ENCODE measurements at places on chromosomes 16 and 17. TPM values are rescaled to one million over a fixed set of nuclear protein-coding genes. Genes with fewer than 3 reads are reported as not detected.

The TBX2 gene
- total RNA-seq = 1.2 TPM

DNA sequence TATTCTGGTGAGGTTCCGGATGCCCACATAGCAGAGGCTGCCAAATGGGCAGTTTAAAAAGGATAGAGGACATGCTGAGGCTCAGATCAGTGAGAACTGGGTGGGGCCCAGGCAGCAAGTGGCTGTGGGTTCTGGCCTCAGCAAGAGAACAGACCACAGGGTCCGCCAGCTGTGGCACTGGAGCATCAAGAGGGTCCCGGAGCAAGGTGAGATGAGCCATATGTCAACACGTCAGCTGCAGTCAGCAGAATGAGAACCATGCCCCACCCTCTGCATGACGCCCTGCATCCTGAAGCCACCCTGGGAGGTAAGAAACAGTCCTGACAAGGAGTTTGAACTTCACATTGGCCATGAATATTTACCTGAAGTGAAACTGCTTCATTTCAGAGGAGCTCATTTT lies 20.1 kb upstream of the CCL5 start:
- no peak overlapping the region for H3K27ac ChIP-seq
- no peaks in the 10 kb centered on the region for H3K4me1 ChIP-seq
- H3K36me3 ChIP-seq = no peaks in the 10 kb centered on the region

The TMC5 gene
- total RNA-seq = 20.4 TPM

DNA sequence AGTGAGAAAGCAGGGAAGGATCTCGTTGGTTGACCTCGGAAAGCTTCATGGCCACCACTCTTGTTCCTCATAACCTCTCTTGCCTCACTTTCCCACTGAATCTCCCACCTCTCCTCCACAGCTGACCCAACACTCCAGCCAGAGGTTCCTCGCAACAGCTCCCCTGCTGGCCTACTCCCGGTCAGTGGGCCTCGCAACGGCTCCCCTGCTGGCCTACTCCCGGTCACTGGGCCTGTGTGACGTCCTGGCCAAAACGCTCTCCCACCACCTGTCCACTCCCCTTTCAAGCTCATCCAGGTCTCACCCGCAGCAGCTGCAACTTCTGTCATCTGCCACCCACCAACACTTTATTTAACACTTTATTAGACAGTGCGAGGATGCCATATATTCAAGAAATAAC lies 149.1 kb downstream of the VPS53 start:
- H3K4me1 ChIP-seq = peaks cover 2% of the 10 kb centered on the region
- no peak overlapping the region for H3K4me3 ChIP-seq
- DNase-seq = no peak

GRCh38 chr17:81902023-81902652 lies at the start of gene NPB:
NPB (plus strand) TSS chr17:81902238; CDS start chr17:81902278, 40 bp downstream.
- peaks cover 12% of the 10 kb centered on the region for H3K36me3 ChIP-seq
- no peak within 1 kb of the TSS for H3K27ac ChIP-seq
- no peak within 1 kb of the TSS for H3K4me3 ChIP-seq
- peaks cover 3% of the 10 kb centered on the region for H3K4me1 ChIP-seq

The CIITA gene
- total RNA-seq = 1.8 TPM

- no peak overlapping the region for H3K27ac ChIP-seq
- no peak for DNase-seq
- H3K4me3 ChIP-seq = no peak overlapping the region
- H3K27me3 ChIP-seq = no peaks in the 10 kb centered on the region
Observed at GRCh38 chr17:58264407-58265103, 16.2 kb downstream of the MPO start.

GRCh38 chr17:61416540-61417363 lies 17.1 kb downstream of the TBX2 start:
- H3K27me3 ChIP-seq = no peaks in the 10 kb centered on the region
- no peaks in the 10 kb centered on the region for H3K36me3 ChIP-seq
- DNase-seq = peak; percentile 80
- H3K4me1 ChIP-seq = peaks cover 2% of the 10 kb centered on the region
- no peak overlapping the region for H3K27ac ChIP-seq

The NPIPA3 gene
- 0.72 TPM for total RNA-seq

- H3K27ac ChIP-seq = no peak overlapping the region
- H3K4me1 ChIP-seq = peaks cover 46% of the 10 kb centered on the region
- no peaks in the 10 kb centered on the region for H3K36me3 ChIP-seq
- peak; percentile 71 for DNase-seq
Observed at GRCh38 chr16:89442990-89443726, 47.2 kb downstream of the ANKRD11 start.

GRCh38 chr16:65410801-65411200 lies 288.9 kb upstream of the CDH11 start:
- no peak overlapping the region for H3K4me3 ChIP-seq
- H3K27me3 ChIP-seq = peaks cover 2% of the 10 kb centered on the region
- H3K27ac ChIP-seq = no peak overlapping the region
- no peaks in the 10 kb centered on the region for H3K4me1 ChIP-seq
- no peaks in the 10 kb centered on the region for H3K36me3 ChIP-seq

GRCh38 chr16:10519929-10520868 lies 60.2 kb downstream of the EMP2 start:
- no peaks in the 10 kb centered on the region for H3K27me3 ChIP-seq
- no peaks in the 10 kb centered on the region for H3K4me1 ChIP-seq
- no peak overlapping the region for H3K4me3 ChIP-seq
- no peaks in the 10 kb centered on the region for H3K36me3 ChIP-seq
- H3K27ac ChIP-seq = no peak overlapping the region
- DNase-seq = no peak

DNA sequence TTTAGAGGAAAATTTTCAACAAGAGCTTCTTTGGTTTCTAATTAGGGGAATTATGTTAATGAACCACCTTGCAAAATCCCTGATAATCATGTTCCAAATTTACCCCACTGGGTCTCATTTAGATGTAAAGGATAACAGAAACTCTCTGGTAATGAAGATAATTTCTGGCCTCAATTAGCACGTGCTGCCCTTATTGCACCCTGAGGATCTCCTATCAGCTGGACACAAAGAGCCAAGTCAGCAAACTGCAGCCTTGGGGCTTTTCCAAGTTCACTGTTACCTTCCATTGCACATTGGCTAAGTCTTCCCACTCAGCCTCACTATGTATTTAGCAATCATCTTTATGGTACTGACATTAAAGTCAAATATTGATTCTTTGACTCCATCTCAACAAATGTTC lies 78.1 kb downstream of the GP2 start:
- no peak overlapping the region for H3K4me3 ChIP-seq
- H3K27ac ChIP-seq = no peak overlapping the region
- no peaks in the 10 kb centered on the region for H3K36me3 ChIP-seq
- H3K4me1 ChIP-seq = no peaks in the 10 kb centered on the region
- DNase-seq = no peak

DNA sequence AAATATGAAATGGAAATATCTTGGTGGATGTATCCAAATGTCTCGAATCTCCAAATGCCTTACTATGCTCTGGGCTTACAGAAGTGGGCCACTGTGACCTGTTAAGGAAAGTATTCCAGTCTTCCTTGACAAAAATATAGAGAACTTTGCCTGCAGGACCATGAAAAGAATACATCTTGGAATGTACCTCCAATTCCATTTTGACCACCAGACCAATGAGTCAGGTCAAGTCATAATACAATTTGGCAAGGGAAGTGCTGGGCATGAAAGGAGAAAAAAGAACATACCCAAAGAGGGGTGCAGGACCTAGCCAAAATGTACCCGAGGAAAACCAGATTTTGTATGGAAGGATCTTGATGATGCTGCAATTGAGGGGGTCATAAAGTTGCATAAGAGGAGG lies 1153.7 kb upstream of the GOT2 start:
- H3K27ac ChIP-seq = no peak overlapping the region
- DNase-seq = no peak
- H3K27me3 ChIP-seq = no peaks in the 10 kb centered on the region
- no peak overlapping the region for H3K4me3 ChIP-seq

The NXN gene
- 25.2 TPM for total RNA-seq

DNA sequence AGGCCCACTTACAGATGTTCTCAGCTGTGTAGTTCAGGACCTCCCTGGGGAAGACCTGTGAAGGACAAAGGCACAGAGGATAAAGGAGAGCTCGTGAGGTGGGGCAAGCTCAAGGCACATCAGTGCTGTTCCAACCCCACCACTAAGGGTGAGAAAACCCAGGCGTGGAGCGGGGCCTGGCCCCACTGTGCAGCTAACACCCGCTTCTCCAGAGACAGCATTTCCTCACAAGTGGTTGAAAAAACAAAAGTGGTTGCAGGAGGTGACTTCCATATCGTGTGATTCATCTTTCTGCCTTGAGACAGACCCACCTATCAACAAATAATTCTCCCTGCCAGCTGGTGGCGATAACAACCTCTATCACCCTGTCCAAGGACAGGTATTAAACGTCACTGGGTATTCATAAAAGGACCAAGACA lies 30.0 kb downstream of the SNN start:
- no peak for DNase-seq
- no peaks in the 10 kb centered on the region for H3K27me3 ChIP-seq
- H3K4me1 ChIP-seq = peaks cover 7% of the 10 kb centered on the region

GRCh38 chr17:43406676-43407645 lies 8.2 kb downstream of the ARL4D start:
- H3K4me3 ChIP-seq = no peak overlapping the region
- DNase-seq = no peak
- H3K27ac ChIP-seq = no peak overlapping the region
- no peaks in the 10 kb centered on the region for H3K27me3 ChIP-seq

GRCh38 chr17:57926723-57927047 lies 28.5 kb downstream of the CUEDC1 start:
- peak overlapping the region; percentile 37 for H3K27ac ChIP-seq
- DNase-seq = no peak
- H3K36me3 ChIP-seq = no peaks in the 10 kb centered on the region
- H3K4me1 ChIP-seq = peaks cover 16% of the 10 kb centered on the region
- H3K4me3 ChIP-seq = no peak overlapping the region
- no peaks in the 10 kb centered on the region for H3K27me3 ChIP-seq

GRCh38 chr16:23871924-23872323 lies 36.1 kb downstream of the PRKCB start:
- no peaks in the 10 kb centered on the region for H3K27me3 ChIP-seq
- no peak for DNase-seq
- H3K27ac ChIP-seq = no peak overlapping the region
- no peaks in the 10 kb centered on the region for H3K4me1 ChIP-seq
- H3K36me3 ChIP-seq = no peaks in the 10 kb centered on the region

DNA sequence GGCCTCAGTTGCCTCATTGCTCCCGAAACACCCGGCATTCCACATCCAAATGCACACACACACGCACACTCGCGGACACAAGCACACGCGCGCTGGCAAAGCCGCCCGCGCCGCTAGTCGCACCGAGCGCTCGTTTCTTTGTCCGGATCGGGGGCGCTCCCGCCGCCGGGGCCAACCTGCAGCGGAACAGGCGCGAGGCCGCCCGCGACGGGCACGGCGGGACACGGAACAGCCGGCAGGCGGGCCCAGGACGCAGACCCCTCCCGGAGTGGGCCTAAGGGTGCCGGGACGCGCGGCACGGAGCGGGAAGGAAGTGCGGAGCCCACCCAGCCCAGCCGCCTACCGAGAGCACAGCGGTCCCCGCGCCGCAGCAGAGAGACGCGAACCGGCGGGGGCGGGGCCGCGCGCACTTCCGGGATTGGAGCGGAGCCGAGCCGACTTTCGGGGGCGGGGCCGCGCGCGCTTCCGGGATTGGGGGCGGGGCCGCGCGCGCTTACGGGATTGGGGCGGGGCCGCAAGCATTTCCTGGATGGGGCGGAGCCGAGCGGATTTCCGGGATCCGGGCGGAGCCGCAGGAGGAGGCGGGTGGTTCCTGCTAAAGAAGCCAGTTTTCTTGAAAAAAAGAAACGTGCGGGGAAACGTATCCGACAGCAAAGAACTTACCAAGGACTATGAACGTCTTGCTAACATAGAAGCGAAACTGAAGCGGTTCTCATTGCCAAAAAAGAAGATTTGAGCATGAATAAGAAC lies at the start of gene CYBC1:
TSS of gene CYBC1 (minus strand) at position 396 of the 750 bp plus-strand sequence. CDS start 1,498 bp downstream, outside the sequence.
- peak; percentile 95 for DNase-seq
- H3K27me3 ChIP-seq = no peaks in the 10 kb centered on the region
- H3K36me3 ChIP-seq = no peaks in the 10 kb centered on the region
- peak within 1 kb of the TSS; percentile 68 for H3K27ac ChIP-seq
- peaks cover 17% of the 10 kb centered on the region for H3K4me1 ChIP-seq
- peak within 1 kb of the TSS; percentile 99 for H3K4me3 ChIP-seq

DNA sequence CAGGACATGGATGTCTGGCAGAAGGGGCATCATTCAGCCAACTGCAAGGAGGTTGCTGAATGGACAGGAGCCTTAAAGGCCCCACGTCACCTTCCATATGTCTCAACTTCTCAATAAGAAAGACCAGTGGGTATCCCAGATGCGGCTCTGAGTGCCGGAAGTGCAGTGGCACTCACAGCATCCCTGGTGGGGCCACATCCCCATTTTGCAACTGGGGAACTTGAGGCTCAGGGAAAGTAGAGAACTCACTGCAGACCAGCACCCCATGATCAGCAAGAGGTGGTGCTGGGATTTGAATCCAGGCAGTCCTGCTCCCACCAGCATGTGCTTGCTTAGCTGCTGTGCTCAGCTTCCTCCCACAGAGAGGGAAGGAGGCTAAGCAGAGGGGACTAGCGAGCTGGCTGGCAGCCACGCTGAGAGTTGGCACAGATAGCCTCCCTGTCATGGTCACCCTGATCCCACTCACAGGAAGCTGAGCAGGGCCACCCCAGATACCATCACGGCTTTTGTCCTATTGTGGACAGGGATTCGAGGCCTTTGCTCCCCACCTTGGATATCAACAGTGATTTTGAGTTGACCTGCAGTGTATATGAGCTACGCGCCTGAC lies 294.2 kb upstream of the FOXF1 start:
- H3K27me3 ChIP-seq = no peaks in the 10 kb centered on the region
- DNase-seq = no peak
- no peak overlapping the region for H3K4me3 ChIP-seq
- H3K36me3 ChIP-seq = no peaks in the 10 kb centered on the region

The CFAP97D1 gene
- total RNA-seq = not detected

GRCh38 chr17:35676441-35676840 lies 55.0 kb upstream of the RASL10B start:
- no peaks in the 10 kb centered on the region for H3K4me1 ChIP-seq
- no peak overlapping the region for H3K27ac ChIP-seq
- H3K27me3 ChIP-seq = no peaks in the 10 kb centered on the region
- H3K4me3 ChIP-seq = no peak overlapping the region

The PTGES3L gene
- 0.12 TPM for total RNA-seq

The SBK1 gene
- 1.5 TPM for total RNA-seq

GRCh38 chr17:80732268-80732667 lies 187.6 kb downstream of the RPTOR start:
- H3K27me3 ChIP-seq = no peaks in the 10 kb centered on the region
- DNase-seq = no peak
- H3K4me3 ChIP-seq = no peak overlapping the region
- no peaks in the 10 kb centered on the region for H3K4me1 ChIP-seq
- no peak overlapping the region for H3K27ac ChIP-seq

DNA sequence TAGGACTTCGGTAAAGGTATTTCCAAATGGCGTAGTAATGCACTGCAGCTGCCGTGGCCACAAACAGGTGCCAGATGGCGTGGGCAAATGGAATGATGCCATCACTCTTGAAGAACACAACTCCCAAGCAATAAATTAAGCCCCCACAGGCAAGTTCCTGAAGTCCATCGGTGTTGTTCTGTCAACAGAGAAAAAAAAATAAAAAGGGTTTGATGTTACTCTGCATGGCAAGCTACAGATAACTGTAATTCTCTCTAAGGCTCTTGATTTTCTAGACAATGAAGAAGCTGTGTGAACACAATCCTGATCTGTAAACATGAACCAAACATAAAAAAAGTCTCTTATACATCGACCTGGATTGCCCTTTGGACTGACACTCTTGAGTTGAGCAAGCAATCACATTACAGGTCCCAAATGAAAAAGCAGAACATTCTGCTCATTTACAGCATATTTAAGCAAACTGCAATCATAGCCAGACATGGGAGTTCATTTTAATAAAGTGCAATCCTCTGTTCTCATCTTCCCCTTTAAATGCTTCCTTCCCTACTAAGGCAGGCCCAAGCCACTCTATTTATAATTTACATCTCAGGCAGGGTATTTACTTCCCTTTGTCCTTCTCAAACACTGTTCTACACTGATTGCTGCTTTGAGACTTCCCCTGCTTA lies 27.1 kb downstream of the MMD start:
- H3K27ac ChIP-seq = no peak overlapping the region
- no peaks in the 10 kb centered on the region for H3K4me1 ChIP-seq
- DNase-seq = no peak

The CD300LB gene
- 0.52 TPM for total RNA-seq

Data from pancreas (tissue), 10 donors.